ENCODE measurements at places on chromosomes 16 and 17. TPM values are rescaled to one million over a fixed set of nuclear protein-coding genes. Genes with fewer than 3 reads are reported as not detected.

The MT2A gene
- total RNA-seq = 135 TPM

The ARMC5 gene
- 13.6 TPM for total RNA-seq

The PLLP gene
- total RNA-seq = 0.26 TPM

The SLFN5 gene
- total RNA-seq = 249 TPM

The TMC8 gene
- 340 TPM for total RNA-seq

GRCh38 chr17:41722231-41722630 is 10.1 kb downstream of the GAST start:
- no peak for DNase-seq

GRCh38 chr16:11501632-11502031 is 85.1 kb downstream of the LITAF start:
- DNase-seq = no peak

DNA sequence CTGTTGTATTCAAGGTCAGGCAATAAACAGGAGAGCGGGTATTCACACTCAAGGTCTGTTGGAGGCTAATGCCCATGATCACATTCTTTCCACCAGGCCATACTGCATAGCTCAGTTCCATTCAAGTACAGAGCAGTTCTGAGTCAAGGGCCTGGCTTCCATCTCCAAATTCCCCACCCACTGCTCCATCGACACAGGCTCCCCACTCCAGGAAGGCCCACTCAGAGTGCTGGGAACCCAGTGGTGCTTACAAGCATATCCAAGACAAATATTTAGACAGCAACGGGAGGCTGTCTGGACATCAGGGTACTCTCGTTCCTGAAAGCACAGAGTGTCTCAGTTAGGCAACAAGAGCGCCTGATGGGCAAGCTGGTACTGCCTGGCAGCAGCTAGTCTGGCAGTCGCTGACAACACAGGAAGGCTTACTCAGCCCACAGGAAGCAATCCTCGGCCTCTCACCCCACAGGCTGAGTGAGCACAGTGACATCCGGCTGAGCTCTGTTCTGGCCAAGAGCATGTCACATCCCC is 40.9 kb downstream of the RFFL start:
- peak; percentile 65 for DNase-seq

DNA sequence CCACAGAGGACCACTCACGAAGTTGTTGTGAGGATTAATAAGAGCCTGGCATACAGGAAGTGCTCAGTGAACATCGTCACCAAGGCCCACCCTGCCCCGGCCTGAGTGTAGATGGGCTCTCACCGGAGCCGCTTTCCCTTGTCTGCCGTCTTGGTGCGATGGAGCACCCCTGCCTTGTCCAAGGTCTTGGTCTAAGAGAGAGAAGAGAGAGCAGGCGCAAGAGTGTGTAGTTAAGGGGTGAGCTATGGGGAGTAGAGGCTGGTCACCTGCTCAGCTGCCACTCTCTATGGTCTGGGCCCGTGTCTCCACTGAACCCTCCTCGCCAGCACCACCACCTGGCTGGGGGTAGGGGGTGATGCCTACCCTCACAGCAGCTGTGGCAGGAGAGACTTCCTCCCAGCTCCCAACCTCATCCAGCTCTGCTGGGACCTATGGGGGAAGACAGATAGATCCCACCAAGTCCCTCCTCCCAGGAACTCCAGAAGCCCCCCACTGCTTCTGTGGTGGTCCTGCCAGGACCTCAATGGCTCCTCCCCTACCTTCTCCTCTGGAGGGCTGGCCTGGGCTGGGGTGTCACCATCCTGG is 28.7 kb downstream of the ARHGAP27 start:
- no peak for DNase-seq

DNA sequence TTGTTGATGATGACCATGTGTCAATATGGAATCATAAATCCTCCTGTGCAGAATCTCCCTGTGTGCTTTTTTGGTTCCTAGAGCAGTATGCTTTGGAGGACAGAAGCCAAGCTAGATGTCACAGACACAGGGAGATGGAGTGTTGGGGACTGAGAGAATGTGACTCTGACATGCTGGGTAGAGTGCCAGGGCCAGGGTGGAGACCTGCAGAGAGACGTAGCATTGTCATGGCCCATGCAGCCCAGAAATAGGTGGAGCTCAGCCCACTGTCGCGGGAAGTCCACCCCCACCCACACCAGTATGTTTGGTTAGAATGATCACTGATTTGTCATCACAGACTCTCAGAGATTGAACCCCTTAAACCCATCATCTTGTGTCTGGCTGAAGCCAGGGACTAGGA is 39.2 kb upstream of the ADCY7 start:
- DNase-seq = no peak

- DNase-seq = no peak
These were observed 53.4 kb downstream of the NOS2 start for GRCh38 chr17:27746881-27747280.

DNA sequence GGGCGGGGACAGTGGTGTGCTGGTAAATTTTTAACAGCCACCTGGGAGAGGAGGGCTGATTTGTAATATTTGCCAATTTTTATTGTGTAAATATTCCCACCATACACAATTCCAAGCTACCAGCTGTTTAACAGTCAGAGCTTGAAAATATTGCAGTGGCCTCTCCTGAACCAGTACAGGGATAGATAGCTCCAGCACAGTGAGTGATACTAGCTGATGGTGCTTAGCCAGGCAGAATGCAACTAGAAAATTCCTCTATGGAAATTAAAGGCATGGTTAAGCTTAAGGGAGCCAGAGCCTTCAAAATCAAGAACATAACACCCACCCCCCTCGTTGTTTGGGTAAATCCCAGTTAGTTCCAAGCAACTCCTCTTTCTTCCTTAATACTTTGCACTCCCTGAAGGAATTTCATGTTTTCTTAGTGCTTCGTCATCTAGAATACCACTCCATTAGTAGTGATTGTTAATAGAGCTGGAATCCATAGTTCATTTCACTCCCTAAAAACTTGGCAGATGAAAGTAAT is 96.6 kb downstream of the CYB561 start:
- no peak for DNase-seq

DNA sequence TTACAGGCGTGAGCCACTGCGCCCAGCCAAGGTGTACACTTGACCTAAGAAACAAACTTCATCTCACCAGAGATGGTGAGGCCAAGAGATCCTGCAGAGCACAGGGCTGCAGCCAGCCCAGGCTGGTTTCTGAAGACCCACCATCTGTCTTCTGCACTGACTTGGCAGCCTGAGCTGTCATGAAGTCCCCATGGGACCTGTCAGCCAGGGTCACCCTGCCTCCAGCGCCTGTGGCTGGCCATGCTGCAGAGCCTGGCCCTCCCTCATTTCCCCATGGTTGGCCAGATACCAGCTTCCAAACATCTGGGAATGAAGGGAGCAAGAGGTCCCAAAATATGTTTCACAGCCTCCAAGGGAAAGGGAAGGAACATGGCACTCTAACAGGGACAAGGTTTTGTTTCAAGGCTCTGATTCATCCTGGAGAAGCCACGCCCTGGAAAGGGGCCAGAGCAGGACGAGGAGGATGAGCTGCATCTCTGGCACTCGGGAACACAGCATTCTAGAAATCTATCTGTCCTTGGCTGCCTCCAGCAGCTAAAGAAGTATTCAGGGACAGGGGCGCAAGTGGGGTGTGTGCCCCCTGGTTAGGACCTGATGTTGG is 45.3 kb downstream of the DDX19A start:
- DNase-seq = no peak

DNA sequence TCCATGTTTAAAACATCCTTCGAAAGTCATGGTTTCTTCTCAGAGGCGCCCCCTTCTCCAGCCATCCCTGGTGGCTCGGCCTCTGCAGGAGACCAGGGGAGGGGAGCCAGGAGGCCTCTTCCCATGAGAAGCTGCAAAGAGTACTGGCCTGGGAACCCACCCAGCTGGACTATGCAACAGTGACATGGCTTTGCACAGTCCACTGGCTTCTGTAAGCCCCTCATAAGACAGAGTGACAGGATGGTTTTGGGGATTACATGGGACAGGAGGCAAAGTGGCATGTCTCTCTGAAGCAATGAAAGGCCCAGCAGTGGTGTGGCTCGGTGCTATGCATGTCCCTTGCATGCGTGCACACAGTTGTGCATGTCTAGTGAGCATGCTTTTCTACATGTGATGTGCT is 99.5 kb downstream of the C16orf78 start:
- peak; percentile 17 for DNase-seq

GRCh38 chr17:38353668-38354067 is 2.0 kb downstream of the SOCS7 start:
- DNase-seq = no peak

All from activated naive CD8-positive, alpha-beta T cell treated with anti-CD3 and anti-CD28 coated beads, Interleukin-2, amount 10 ng/mL, durations not matched to agents 7 days and 5 days (primary cell).